AG04449 (cell line): ENCODE measurements at places on chromosomes 13 and 19.

DNA sequence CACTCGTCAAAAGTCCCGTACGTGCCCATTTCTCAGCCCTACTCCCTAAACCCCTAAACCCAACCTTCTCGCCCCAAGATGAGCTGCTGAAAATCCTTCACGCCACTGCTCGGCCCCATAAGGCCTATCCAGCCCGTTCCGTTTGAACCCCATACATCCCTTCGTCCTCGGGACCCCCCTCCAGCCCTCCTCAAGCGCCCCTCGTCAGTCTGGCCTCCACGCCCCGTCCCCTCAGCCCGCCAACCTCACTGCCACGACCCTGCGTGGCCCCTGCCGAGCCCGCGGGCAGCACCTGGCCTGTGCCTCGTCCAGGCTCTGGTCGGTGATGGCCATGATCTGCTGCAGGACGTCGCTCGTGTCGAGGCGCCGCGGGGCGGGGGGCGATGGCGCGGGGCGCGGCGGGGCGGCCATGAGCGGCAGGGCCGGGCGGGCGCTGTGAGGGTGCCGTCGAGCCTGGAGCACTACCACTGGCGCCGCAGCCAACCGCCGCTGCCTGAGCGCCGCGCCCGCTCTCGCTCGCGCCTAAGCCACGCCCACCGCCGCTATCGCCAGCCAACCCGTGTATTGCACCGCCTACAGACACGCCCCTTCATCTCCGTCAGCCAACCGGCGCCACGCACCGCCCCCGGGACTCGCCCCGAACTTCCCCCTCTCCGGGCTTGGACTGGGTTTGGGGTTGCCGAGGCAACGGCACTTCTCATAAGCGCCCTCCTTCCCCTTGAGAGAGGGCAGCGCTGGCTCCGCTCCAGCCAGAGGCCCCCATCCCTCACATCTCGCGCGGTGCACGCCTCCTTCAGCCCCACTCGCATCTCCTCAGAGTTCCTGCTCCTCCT, at the start of gene PBX4:
TSS of gene PBX4 (minus strand) at position 469 of the 833 bp plus-strand sequence. CDS start at position 411, 58 bp downstream.
- no peak for DNase-seq

GRCh38 chr13:85314686-85315085, 484.5 kb downstream of the SLITRK6 start:
- no peak for DNase-seq

- no peak for DNase-seq
These were observed 192.2 kb downstream of the PCDH17 start for GRCh38 chr13:57823704-57824103.

DNA sequence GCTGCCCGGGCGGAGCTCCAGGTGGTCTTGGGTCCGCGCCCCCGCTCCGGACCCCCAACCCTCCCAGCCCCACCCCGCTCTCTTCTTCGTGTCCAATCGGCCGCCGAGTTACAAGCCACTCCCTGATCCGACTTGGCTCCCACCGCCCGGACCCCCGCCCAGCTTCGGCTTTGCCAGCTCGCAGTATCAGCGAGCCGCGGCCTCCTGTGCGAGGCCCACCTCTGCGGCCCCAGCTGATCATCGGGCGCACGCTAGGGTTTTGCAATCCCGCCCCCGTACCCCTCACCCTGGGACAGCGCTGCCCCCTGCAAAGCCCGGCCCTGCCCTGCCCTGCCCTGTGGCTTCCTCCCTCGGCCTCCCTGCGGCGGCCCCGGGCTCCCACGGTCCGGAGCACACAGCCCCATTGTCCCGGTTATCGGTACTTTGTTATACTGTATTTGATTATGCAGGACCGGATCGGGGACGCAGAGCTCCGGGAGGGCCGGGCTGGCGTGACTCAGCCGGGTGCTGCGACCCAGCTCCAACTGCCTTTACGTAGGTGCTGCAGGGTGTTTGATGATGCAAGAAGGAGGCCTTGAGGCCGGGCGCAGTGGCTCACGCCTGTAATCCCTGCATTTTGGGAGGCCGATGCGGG, 598 bp upstream of the LPAR2 start:
- DNase-seq = no peak

- no peak for DNase-seq
These were observed 40.6 kb downstream of the COL4A2 start for GRCh38 chr13:110347535-110348308.

- DNase-seq = no peak
These were observed 74.5 kb downstream of the NBEA start for GRCh38 chr13:35016362-35017112.

DNA sequence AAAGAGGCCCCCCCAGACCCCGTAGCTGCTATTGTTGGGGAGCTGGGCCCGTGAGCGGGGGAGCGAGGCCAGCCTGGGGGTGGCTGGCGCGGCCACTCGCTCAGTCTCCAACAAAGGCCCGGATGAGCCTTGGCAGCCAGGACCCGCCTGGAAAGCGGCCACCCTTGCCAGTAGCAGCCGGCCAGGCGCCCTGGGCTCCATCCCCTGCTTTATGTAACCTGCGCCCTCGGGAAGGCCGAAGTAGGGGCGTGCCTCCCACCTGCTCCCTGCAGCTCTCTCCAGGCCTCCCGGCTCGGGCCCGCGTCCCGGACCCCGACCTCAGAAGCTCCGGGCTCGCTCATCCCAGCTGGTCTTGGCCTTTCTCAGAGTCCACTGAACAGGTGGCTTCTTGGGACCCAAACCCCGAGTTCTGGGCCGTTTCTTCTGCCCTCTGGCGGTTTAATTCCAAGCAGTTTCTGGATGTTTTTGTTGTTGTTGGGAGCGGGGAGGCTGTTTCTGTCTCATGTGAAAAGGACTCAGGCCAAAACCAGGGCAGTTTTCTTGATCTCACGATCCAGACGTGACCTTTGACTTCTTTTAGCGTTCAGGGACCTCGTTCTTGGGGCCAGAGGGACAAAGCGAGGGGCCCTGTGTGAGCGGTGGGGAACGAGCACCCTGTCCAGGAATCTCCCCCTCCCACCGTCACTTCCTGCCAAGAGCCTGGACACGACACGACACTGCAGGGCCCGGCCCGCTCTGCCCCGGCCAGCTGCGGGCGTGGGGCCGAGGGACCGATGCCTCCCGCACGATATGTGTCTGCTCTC, 1.2 kb downstream of the CDC34 start:
- no peak for DNase-seq

GRCh38 chr19:28889941-28890670, 322.8 kb downstream of the UQCRFS1 start:
- no peak for DNase-seq

DNA sequence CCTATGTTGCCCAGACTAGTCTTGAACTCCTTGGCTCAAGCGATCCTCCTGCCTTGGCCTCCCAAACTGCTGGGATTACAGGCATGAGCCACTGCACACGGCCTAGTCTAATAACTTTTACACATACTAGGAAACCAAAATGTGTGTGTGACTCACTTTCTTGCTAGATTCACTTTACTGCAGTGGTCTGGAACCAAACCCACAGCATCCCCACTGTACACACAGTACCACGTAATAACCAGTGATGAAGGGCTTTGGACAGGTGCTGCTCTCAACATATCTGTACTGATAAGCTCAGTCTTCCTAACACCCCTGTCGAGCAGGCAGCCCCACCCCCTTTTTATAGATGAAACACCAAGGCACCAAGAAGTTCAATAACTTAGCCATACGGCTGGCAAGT, 5.1 kb downstream of the DNMT1 start:
- no peak for DNase-seq

DNA sequence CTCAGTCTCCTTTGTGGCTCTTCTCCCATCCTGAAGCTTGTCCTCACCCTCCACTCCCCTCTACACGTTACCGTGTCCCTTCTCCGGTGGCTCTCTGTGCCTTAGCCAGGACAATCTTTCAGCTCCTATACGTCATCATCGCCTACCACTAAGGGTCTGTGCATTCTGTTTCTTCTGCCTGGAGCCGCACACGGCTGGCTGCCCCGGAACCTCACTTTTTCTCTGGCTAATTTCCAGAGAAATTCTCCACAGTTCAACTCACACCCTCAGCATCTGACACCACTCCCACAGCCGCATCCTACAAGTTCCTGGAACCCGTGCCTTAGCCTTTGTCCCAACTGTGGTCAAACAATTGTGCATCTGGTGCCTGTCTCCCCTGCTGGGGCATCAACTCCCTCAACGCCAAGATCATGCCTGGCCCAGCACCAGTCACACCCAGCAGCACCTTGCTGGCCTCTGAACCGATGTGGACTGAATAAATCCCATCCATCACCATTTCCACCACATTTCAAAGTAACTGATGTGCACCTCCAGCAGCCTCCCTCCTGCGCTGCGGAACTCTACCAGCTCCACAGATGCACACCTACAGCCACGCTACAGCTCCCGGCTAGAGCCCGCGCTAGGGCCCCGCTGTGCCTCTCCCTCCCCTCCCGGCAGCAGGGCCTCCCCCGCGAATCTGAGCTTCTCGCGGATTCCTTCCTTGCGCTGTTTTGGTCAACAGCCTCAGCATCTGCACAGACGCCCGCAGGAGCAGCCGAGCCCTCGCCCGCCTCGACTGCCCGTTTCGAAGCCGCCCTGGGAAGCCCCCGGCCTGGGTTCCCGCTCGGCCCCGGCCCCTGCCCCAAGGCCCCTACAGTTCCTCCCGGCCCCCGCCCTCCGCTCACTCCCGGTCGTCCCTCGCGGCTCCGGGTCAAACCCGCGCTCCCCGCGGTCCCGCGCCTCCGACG, 689 bp downstream of the DCUN1D2 start:
- no peak for DNase-seq

GRCh38 chr13:22114630-22115311, 443.9 kb downstream of the FGF9 start:
- DNase-seq = no peak

- DNase-seq = no peak
These were observed 99.6 kb upstream of the HTR2A start for GRCh38 chr13:46996316-46997030.

GRCh38 chr19:12784394-12784870, 6.9 kb upstream of the JUNB start:
- DNase-seq = no peak

DNA sequence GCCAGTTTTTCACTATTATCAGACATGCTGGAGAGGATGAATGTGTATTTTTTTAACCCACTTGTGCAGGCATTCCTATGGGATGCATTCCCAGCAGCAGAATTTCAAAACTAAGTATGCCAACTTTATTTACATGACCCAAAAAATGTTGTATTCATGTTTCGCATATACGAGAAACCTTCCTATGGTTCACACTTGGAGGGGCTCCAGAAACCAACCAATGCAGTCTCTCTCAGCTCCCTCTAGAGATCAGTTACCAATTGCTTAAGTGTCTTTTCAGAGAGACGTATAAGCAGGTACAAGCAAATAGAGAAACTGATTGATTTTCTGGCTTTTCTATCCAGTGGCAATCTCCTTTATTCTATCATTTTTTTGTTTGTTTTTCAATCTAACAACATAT, 5.5 kb upstream of the PTOV1 start:
- DNase-seq = no peak

DNA sequence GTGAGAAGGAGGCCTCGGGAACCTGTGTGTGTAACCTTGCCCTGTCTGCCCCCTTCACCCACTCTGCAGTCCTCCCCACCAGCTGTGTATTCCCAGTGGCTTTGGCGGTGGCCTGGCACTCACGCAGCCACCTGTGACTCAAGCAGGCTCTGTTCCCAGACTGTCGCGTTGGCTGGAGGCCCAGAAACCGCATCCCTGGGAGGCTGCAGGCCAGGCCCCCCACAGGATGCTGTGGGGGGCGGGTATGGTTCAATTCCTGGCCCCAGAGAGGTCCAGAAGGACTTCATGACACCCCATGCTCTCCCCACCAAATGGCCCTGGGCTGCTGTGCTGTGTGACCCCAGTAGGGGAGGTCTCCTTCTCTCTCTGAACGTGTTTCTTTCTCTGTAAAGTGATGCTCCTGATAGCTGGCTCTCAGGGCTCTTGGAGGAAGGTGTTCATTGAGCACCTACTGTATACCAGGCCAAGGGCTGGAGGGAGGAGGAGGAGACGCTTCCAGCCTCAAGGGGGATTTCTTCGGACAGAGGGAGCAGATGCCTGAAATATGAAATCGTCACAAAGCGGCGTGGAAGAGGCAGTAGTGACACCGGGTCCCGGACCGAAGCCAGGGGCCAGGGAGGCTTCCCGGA, 1.9 kb upstream of the LINGO3 start:
- no peak for DNase-seq

GRCh38 chr13:112746044-112746443, 56.2 kb downstream of the ATP11A start:
- DNase-seq = no peak

DNA sequence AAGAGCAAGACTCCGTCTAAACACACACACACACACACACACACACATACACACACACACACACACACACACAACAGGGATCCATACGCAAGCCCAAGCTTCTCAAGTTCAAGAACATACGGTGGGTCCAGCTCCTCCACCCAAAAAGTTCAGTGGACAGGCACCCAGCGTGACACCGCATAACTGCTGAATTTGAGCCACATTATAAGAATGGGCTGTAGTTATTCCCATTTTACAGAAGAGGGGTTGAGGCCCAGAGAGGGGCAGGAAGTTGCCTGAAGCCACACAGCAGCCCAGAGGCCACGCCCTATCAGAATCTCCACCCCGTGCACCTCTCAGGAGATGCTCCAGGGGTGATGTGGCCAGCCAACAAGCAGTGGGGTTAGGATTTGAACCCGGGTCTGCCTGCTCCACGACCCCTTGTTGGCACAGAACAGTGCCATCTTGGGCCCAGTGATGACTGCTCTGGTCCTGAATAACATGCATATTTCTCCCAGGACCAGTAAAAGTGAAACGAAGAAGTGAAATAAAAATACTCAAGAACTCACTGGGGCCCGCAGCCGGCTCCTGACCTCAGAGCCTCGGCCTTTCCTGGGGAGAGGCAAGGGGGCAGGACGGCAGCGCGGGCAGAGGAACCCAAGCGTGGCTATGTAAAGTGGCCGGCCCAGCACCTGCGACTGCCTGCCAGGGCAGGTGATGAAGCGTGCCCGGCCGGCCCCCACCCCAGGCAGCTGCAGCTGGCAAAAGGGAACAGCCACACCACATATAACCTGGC, 61.9 kb downstream of the AP1M1 start:
- DNase-seq = no peak

DNA sequence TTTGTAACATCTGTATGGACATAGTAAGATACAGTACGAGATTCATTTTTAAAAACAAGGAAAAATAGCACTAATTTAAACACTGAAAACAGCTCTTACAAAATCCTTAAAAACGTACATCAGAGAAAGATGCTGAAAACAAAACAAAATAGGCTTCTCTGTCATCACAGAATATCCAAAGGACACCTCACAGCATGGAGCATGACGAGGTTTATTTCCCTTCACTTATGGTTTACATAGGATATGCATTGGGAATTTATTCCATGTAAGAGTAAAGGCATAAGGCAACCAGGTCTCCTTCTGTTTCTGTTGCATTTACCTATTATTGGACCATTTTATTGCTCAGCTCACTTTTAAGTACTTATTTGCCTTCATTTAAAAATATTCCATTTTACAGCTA, 3.0 kb downstream of the KCTD12 start:
- no peak for DNase-seq

DNA sequence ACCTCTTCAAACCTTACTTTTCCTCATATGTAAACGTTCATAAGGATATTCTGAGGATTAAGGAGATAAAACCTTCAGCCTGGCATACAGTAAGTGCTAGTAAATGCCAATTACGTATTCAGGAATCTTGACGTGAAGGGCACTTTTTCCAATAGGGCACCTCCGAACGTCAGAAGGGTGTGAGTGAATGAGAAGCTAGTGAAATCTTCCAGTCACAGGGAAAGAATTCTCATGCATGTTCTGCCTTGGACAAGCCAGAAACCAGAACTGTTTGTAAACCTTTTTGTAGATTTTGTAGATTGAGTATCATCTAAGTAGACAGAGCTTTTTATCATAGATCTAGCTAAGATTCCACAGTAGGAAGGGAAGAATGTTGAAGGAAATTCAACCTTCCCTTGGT, 16.5 kb downstream of the DGKH start:
- DNase-seq = no peak
